T-helper 9 cell (primary cell): ENCODE measurements at places on chromosomes 1 and 21.

GRCh38 chr21:19510653-19511052 lies 1107.1 kb upstream of the TMPRSS15 start:
- no peak for DNase-seq

DNA sequence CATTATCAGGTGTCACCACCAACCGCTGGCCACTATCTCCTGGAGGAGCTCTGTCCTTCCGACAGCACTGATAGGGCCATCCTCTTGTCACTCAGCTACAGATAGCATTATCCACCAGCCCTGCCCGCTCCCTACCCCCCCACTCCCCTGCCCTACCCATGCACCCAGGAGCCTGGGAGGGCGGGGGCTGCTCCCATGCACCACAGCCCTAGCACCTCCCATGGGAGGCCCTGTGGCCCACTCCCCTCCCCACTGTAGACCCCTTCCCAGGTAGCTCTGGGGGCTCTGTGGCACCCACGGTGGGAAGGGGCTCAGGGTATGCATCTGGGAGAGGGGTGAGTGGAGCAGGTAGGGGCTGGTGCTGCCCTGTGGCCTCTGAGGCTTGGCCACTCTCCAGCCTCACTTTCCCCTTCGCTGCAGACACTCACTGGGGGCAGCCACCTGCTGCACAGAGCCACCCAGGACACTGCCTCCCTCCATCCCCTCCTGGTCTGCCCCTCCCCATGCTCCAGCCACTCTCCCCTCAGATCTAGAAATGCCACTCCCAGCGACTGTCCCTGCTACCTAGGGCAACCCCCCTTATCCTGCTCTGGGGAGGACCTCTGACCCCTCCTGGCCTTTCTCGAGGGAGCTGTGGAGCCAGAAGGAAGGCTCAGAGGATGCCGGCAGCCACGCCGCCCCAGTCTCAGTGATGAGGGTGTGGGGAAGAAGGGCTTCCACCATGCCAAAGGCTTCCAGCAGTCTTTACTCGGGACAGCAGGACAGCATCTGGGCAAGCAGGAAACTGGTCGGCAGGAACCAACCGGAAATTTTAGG lies 58.5 kb downstream of the WNT9A start:
- no peak for DNase-seq

- DNase-seq, result peak; percentile 45
Observed at GRCh38 chr1:12617511-12617900, 504 bp downstream of the DHRS3 start.

DNA sequence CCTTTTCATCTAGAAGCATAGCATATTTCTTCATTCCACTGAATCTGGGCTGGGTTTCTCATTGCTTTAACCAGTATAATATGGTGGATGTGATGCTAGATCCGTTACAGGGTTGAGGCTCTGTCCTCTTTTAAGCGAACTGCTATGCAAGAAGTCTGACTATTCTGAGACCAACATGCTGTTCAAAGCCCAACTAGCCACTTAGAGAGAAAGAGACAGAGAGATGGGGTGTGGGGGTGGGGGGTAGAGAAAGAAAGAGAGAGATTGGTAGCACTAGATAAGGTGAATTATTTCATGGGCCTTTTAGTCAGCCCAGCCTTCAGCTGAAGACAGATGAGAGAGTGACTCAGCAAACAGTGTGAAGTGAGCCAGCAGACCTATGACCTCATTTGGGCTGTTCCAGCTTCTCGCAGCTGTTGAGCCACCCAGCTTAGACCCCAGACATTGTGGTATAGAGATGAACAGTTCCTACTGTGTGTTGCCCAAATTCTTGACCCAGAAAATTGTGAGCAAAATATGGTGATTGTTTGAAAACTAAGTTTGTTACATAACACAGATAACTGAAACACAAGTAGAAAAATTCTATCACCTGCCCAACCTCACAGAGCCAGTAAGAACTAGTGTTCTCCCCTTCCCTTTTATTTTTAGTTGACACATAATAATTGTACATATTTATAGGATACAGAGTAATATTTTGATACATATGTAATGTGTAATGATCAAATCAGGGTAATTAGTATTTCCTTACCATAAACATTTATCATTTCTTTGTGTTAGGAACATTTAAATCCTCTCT lies 40.7 kb upstream of the PRKACB start:
- no peak for DNase-seq

DNA sequence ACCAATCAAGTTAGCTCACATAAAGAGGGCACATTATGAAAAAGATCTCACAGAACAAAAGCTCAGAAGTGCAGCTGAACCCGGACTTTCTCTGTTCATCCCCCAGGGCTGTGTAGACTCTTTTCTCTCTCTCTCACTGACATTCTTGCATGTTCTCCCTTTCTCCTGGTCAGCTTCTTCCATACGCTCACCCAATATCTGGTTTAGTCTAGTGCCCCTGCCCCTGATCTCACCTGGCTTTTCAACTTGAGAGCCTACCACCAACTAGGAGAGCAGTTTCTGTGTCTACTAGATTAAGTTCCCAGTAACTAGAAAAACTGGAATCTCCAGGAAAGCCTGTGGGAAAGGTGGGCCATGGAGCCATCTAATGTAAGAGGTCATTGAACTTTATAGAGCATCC lies 126.9 kb upstream of the GRIK3 start:
- no peak for DNase-seq

GRCh38 chr1:116321766-116322175 lies 51.3 kb upstream of the ATP1A1 start:
- DNase-seq, result no peak

DNA sequence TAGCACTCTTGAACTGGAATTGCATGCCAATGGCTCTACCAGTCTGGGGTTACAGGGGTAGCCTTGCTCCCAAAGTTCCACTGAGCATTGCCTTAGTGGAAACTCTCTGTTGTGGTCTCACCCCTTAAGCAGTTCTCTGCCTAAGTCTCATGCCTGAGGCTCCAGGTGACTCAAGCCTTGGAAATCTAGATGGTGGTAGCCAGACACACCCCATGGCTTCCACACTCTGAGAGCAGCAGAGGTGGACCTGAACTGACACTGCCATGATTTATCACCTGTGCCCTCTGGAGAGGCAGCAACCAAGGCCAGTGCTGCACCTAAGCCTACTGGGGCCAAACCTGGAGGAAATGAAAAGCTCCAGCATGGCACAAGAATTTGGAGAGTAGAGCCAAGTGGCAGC lies 285.7 kb upstream of the PKN2 start:
- DNase-seq, result no peak

DNA sequence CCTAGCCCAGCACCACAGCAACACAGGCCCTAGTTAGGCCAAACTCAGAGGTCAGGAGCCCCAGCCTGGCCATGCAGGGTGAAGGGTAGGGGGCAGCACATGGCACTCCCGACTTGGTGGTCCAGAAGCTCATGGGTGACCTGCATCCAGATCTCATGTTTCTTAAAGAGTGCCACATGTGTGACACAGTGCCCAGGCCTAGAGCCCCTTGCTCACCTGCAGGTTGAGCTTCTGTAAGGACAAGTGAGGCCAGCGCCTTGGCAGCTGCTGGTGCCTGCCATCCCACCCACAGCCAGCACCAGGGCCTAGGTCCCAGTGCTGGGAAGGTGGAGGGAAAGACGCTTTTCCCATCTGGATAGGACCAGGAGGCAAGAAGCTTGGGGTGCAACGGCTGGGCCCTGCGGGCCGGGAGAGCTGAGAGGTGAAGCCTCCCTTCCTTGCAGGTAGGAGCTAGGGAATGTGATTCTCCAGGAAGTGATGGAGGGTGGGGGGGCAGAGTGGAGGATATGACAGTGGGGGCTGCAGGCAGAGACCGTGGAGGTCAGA lies 6.5 kb downstream of the SHISA4 start:
- no peak for DNase-seq

- DNase-seq, result no peak
Observed at GRCh38 chr21:15108801-15109200, 44.0 kb upstream of the NRIP1 start.

GRCh38 chr1:183791319-183791718 lies 13.6 kb upstream of the RGL1 start:
- no peak for DNase-seq

DNA sequence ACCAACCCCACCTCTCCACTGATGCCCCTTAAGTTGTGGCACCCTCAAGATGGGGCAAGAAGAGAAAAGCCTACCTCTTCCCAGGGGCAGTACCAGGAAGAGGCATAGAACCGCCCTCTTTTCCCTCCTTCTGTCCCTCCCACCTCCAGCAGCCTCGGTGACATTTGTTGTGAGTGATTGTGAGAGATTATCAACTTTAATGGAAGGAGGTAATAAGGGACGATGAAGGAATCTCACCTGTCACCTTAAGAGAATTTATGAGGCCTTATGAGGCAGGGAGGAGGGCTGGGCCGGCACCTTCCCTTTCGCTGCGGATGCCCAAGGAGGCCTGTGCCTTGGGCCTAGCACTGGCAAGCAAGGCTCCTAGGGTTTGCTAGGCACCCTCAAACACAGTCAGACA lies 1.4 kb upstream of the ADGRB2 start:
- DNase-seq, result no peak

- no peak for DNase-seq
Observed at GRCh38 chr21:32472890-32473765, 60.6 kb downstream of the EVA1C start.
